ENCODE measurements at places on chromosomes 6 and 20.

- no peak for DNase-seq
Measured at GRCh38 chr20:47191074-47191673, 165.3 kb downstream of the ZMYND8 start.

DNA sequence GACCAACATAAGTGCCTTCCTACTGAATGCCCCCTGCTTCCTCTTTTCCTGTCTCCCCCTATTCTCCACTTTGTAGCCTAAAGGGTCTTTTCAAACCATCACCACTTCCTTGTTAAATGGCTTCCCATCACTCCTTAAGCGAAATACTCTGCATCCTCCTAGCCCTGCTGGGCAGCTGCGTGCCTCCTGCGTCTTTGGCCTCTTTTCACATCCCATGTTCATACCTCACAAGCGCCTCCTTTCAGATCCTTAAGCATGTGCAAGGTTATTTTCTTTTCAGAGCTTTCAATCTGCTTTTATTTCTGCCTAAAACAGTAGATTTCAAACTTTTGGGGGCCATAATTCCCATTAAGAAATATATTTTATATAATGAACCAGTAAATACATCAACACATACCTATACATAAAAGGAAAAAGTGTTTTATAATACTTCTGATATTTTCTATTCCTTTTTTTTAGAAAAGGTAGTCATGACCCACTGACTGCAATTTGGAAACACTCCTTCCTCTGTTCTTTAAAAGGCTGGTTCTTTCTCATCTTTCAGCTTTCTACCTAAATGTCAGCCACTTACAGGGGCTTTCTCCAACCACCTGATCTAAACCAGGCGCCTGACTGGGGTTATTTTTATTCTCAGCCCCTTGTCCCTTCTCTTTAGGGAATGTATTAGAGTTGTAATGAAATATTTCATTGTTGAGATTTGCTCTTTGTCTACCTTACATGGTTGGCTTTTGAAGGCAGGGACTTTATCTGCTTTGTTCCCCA, 84.1 kb downstream of the PRDM1 start:
- no peak for DNase-seq

GRCh38 chr6:116524236-116524635, 12.8 kb downstream of the CALHM5 start:
- DNase-seq, result no peak

DNA sequence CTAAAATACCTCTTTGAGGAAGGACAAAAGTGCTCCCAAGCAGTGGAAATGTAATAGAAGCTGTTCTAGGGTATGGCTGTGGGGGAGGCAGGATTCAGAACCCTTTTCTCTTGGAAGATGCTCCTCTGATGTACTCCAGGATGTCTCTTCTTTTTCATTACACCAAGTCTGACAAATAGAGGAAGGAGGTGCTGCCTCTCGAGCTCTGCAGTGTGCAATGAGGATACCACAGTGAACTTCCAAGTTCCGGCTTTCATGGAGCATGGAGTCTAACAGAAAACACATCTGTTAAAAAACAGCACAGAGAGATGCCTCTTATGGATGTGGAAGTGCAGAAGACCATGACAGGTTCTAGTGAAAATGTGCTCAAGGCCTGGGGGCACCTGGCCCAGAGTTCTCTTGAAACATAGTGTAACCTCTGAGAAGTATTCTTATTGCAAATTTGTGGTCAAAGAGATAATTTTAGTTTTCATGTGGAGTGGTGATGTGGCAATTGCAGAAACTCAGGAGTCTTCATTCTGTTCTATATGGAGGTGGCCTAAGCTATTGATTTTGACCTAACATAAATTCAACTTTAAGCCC, 362.0 kb upstream of the CITED2 start:
- DNase-seq, result no peak

DNA sequence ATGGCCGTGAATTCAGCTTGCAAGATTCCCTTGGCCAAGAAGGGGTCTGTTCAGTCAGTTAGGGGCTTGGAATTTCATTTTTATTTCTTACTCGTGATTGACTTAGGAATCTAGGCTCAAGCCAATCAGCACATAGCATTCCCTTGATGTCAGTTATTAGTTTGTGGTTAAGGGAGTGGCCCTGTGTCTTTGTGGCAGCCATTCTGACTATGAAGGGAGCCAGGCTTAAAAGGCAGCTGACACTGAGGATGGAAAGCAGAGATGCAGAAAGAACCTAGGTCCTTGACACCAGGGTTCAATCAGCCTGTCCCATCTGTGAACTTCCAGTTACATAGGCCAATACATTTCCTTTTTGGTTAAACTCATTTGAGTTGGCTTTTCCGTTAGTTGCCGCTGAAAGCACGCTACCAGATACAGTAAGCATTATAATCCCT, 48.1 kb downstream of the MCUR1 start:
- no peak for DNase-seq

DNA sequence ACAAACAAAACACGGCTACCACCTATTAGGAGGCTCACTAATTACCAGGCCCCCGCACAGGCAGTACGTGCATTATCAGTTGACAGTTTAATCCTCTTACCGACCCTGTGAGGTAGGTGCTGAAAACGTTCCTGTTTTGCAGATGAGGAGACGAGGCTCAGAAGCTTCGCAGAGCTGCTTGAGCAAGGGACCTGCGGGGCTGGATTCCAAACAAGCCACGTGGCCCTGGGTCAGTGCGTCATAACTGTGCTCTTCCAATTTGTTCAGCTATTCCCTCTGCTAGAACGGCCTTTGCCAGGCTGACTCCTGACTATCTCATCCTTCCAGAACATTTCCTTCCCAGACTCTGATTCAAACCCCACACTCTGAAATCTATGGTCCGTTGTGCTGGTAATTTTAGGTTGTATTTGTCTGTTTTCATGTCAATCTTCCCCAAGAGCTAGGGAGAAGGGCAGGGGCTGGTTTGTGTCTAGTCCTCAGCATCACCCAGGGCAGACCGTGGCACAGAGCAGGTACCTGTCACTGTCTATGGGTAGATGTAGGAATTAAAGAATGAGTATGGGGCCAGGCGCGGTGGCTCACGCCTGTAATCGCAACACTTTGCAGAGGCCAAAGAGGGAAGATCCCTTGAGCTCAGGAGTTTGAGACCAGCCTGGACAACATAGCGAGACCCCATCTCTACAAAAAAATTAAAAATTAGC, 28.8 kb upstream of the TLDC2 start:
- no peak for DNase-seq

DNA sequence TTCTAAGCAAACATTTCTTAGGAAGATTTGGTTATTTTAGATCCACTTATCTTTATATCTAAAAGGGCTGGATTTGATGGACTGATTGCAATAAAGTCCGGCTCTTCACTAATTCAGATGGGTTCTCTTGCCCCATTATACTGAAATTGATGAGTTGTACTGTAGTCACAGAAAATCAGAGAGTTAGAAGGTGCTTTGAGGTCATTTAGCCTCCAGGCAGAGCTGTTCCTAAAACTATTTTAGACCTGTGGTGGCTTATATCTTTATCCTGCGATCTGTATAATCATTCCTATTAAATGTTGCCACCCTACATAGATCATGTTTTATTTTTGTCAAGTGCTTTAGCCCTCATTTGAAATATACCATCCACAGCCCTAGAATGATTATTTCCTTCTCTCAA, 61.3 kb upstream of the ATXN1 start:
- no peak for DNase-seq

DNA sequence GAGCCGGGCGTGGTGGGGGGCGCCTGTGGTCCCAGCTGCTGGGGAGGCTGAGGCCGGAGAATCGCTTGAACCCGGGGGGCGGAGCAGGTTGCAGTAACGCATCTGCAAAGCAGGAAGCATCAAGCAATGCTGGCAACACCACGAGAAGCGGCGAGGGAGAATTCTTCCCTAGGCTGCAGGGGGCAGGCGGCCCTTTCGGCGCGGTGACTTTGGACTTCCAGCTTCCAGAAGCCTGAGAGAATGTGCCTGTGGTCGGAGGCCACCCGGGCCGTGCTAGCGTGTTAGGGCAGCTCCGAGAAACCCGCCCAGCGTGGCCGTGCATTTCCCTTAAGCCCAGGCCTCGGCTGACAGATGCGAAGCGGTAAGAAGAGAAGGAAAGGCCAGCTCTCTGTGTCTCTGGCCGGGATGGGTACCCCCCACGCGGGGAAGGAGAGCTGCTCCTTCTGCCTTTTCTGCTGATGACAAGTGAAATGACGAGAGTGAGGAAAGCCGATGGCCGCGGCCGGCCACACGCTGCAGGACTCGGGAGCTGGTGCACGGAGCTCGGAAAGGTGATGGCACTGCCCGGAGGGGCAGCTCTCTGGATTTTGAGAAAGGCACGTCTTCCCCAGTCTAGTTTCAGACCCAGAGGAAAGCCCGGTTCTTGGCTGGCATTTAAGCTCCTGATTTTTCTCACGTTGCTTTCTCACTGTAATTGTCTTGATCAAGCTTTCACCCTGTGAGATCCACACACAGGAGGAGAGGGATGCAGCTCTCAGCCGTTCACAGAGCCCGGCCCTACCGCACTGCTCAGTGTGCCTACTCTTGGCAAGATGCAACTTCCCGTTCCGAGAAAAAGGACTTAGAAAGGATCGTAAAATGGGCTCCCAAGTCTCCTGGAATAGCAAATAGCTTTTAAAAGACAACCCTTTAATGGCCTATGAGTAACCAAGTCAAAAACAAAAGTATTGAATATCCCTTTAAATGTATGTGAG, 68.3 kb upstream of the EXOC2 start:
- peak; percentile 64 for DNase-seq

GRCh38 chr6:22102671-22103070, 194.2 kb downstream of the PRL start:
- DNase-seq, result no peak

GRCh38 chr6:48567016-48567415, 456.0 kb upstream of the PTCHD4 start:
- DNase-seq, result no peak

GRCh38 chr6:114135363-114135971, 164.5 kb upstream of the HDAC2 start:
- DNase-seq, result no peak

DNA sequence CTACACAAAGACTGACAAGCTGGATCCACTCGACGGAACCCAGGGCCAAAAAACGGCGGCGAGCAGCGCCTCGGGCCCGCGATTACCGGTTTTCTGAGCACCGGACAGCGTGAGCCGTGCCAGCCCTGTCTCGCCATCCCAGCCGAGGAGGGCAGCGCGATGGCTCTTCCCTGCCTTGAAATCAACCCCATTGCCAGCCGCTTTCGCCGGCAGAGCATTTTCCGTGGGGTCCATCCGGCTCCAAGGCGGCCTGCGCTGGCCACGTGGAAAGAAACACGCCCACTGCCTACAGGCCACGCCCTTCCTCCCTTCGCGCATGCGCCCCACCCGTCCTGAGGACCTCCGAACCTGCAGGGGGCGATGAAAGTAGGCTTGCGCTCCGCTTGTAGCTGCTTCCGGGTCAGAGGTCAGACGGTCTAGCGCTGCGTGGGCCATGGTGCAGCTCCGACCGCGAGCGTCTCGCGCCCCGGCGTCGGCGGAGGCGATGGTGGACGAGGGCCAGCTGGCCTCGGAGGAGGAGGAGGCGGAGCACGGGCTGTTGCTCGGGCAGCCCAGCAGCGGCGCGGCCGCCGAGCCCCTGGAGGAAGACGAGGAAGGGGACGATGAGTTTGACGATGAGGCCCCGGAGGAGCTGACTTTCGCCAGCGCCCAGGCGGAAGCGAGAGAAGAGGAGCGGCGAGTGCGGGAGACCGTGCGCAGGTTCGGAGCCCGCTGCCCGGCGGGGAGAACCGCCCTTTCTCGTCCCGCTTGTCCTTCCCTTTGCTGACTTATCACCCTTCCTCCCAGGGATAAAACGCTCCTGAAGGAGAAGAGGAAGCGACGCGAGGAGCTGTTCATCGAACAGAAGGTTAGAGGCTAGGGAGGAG, at the start of gene NOL7:
Gene NOL7, plus strand, starts transcription at position 410 of the 866 bp plus-strand sequence. Its CDS starts 24 bp downstream, at position 434.
- DNase-seq, result peak; percentile 99

GRCh38 chr20:46408281-46408731, 1.9 kb upstream of the ELMO2 start:
- no peak for DNase-seq

DNA sequence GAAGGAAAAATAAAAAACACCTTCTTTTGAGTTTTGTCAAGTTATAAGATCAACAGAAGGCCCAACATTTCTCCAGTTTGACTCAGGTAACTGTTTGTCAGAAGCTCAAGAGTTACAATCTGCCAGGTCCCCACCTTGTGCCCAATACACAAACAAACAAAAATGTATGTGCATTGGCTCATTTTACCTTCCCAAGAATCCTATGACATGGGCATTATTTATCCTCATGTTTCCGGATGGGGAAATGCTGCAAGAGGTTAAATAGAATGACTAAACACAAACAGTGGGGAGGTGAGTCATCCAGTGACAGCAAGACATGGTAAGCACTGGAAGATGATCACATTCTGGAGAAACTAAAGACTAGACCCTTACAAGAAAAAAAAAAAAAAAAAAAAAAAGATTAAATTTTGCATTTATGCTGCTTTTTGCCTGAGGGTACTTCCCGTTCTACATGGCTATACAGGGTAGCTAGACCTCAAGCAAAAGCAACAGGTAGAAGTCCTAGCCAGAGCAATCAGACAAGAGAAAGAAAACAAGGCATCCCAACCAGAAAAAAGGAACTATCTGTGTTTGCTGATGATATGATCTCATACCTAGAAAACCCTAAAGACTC, 23.6 kb upstream of the ANKRD60 start:
- no peak for DNase-seq

- DNase-seq, result no peak
Measured at GRCh38 chr6:15137086-15137485, 108.8 kb upstream of the JARID2 start.

DNA sequence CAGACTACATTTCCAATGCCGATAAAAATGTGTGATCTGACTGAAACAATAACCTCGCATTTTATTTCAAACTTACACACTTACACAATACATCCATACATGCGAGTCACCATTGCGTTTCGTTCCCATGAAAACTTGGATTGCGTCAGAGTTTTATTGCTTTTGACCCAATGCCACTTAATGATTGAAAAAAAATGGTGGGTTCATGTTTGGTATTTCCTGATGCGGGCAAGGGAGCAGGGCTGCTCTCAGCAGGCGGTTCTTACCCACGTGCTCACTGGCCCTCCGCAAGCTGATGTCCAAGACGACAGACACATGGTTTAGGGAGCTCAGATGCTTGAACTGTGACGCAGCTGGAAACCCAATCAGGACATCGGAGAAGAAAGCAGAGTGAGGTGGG, 281.0 kb upstream of the SULF2 start:
- peak; percentile 16 for DNase-seq

- DNase-seq, result no peak
Measured at GRCh38 chr6:24838994-24839393, 40.3 kb upstream of the ARMH2 start.

DNA sequence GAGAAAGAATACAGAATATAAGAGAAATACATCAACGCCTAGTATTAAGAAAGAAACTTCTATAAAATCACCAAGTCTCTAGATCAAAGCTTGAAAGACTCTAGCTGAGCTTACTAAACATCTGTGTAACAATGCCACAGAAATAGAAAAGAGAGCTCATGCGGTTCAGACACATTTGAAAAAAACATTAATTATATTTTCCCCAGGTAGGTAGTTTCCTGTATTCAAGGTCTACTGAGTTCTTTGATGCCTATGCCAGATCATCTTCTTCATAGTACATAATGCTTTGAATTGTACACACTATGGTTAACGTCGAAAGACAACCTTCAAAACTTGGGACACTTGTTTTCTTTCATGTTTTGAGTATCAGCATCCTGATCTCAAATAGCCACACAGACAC, 11.3 kb downstream of the MOXD1 start:
- no peak for DNase-seq

Data from left lung (tissue), 14 donors.